ENCODE measurements at places on chromosomes 3 and 15.

DNA sequence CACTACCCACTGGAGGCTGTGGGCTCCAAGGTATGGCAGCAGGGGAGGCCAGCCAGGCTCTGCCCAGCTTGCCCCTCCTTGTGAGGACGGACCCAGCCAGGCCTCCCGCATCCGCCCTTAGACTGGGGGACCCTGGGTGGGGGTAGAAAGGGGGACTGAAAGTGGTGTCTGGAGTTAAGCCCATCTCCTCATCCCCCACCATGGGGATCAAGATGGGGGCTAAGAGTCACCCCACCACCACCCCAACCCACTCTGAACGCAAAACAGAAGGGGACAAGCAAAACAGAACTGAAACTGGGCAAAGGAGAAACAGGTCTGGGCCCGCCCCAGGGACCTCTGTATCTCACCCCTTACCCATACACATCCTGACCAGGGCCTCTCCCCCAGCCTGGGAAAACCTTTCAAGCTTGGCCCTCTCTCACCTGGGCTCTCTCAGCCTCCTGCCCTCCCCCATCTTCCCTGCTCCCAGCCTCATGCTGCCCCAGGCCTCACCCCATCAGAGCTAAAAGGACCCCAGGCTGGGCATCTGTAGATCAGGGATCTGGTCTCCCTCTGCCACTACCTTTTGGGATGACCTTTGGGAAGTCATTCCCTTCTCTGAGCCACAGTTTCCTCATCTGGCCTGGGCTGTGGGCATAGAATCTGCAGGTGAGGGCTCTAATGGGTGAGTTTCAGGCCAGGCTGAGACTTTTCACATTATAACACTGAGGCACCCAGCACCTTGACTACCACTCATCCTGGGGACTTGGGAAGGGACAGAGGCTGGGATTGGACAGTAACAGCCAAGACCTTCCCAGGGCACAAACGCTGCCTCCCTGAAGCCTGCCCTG, 30.0 kb upstream of the CYP11A1 start:
- no peak for DNase-seq

DNA sequence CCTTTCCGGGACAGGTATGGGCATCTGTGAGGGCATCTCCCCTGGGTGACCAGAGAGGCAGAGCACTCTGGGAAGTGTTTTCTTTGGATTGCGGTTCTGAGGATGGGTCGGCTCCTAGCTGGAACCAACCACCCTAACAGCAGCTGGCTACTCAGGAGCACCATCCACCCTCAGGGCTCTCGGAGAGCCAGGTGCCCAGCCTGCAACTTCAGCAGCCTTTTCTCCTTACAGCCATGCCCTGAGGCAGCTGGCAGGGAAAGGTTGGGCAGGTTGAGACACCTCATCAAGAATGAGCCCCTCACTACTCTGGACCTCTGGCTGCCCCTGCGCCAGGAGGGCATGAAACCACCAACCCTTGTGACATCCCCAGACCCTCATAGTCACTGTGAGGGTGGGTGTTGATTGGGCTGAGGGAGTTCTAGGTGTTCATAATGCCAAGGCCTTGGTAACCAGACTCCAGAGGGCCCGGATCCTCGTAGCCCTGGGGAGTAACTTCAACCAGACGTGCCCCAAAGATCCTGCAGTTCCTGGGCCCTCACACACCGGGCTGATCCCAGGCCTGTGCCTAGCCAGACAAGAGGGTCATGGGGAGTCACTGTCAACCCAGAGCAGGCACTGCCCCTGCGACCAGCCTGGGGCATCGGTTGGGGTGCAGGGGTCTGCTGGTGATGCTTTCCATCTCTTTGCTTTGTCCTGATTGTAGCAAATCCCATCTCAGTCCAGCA, 114.4 kb upstream of the ABHD17C start:
- DNase-seq: no peak

- DNase-seq: no peak
Measured at GRCh38 chr3:117238806-117239205, 529.2 kb downstream of the TUSC7 start.

DNA sequence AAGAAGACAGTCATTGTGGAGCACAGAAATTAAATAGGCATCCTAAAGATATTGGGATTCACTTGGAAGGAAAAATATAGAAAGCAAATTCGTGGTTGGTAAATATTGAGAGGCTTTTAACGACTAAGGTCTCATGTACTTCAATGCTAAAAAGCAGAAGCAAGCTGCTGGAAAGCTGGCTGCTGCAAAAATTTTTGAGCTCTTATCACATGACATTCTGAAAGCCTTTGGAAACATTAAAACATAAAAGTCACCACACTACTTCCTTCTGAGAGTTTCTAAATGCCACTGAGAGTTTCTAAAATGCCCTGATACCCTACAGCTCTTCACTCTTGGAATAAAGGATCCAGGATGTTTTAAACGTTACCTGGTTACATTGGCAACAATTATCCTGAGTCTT, 39.0 kb upstream of the CBLB start:
- DNase-seq: no peak

- DNase-seq: no peak
Measured at GRCh38 chr3:142961539-142961938, 1.9 kb downstream of the PAQR9 start.
